ENCODE measurements at places on chromosomes 6 and 20. TPM values are rescaled to one million over a fixed set of nuclear protein-coding genes. Genes with fewer than 3 reads are reported as not detected.

DNA sequence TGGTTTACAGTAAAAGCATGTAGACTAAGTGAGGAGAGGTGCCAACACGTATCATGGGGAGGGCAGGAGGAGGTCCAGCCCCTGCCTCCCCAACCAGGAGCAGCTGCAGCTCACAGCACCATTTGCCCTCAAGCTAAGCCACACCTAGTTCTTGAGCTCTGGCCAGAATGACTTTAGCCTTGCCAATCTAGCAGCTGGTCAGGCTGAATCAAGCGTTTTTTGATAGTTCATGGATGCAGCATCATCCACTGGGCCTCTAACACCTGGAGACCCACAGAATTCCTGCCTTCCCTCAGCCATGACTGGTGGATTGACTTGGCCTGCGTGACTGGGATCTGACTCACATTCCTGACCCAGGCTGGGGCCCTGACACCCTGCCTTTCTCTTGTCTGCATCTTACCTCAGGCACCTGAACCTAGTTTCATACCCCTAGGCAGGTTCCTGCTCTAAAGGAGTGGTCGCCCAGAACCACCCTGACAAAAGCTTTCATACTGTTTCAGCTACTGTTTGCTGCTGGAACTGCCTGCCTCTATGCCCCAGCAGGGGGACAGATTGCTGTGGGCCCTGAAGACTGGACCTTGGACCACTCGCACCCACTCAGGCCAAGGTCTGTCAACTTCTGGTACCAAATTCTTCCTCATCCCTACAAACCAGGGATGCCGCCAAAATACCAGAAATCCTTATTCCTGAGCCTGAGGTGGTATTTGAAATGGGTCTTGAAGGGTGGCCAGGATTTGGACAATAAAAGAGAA, 122.3 kb downstream of the QRSL1 start:
- peak; percentile 98 for DNase-seq

Gene RIMS1
- 29.5 TPM for total RNA-seq

Gene SLC22A16
- total RNA-seq = not detected

DNA sequence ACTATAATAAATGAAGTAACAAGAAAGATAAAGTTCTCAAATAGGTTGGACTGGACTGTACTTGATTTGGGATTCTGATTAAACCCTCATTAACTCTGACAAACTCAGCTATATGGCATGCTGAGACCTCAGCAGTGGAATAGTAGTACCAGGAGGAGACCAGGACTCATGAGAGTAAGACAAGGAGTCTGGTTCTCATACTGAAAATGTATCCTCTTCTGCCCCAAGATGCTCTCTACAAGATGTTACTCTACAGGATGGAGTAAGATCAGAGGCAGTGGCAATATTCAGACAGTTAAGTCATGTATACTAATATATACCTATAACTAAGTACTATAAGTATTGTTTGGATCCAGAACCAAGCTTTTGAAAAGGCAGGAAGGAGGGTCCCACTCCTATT, 31.9 kb upstream of the SYNCRIP start:
- DNase-seq = no peak

GRCh38 chr6:31131595-31131994, 7.3 kb downstream of the PSORS1C2 start:
- no peak for DNase-seq

Gene ROS1
- 2.7 TPM for total RNA-seq

- DNase-seq = no peak
Measured at GRCh38 chr6:69732045-69732444, 64.8 kb downstream of the LMBRD1 start.

DNA sequence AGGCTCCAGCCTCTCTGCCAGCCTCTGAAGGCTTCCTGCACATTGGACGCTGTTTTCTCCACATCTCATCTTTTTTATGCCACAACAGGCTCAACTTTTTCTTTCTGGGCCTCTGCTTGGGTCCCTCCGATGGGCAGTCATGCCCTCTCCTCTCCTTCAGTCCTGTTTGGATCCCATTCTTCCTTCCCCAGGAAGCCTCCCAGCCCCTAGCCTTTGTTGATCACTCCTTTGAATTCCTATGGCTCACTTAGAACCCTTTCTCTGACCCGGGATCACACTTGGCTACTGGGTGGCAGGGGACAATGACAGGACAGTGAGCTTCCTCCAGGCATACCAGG, 4.5 kb downstream of the SLA2 start:
- no peak for DNase-seq

DNA sequence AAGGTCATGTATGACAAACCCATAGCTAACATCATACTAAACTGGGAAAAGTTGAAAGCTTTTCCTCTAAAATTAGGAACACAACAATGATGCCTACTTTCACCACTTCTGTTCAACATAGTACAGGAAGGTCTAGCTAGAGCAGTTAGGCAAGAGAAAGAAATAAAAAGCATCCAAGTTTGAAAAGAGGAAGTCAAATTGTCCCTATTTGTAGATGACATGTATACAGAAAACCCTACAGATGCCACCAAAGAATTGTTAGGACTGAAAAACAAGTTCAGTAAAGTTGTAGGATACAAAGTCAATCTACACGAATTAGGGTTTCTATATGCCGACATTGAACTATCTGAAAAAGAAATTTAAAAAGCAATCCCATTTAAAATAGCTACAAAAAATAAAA, 89.4 kb upstream of the GLP1R start:
- peak; percentile 1 for DNase-seq

Gene NMBR
- total RNA-seq = 0.10 TPM

- peak; percentile 14 for DNase-seq
Measured at GRCh38 chr6:32047855-32048766, 9.9 kb downstream of the CYP21A2 start.

DNA sequence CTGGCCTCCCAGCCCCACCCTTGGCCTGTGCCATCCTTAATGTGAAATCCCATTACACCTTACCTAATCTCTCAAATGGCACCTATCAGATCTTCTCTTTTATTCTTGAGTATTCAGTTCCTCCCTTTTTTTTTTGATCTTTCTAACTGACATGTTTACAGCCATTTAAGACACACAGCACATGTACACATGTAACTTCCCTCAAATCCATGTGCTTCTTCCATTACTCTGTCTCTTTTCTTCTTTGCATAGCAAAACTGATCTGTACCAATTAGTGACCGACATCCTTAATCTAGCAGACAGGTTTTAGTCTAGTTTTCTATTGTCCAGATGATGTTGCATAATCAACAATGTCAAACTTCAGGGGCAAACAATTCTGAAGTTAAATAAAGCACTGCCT, 413.8 kb upstream of the FLRT3 start:
- no peak for DNase-seq

Data from renal cortical epithelial cell (primary cell).